ENCODE measurements at places on chromosomes 3 and 15.
A peak's percentile ranks its signal among the peaks of the same experiment; 100 is the strongest.

- no peak for DNase-seq
Measured at GRCh38 chr3:195755791-195756676, 35.3 kb downstream of the MUC20 start.

DNA sequence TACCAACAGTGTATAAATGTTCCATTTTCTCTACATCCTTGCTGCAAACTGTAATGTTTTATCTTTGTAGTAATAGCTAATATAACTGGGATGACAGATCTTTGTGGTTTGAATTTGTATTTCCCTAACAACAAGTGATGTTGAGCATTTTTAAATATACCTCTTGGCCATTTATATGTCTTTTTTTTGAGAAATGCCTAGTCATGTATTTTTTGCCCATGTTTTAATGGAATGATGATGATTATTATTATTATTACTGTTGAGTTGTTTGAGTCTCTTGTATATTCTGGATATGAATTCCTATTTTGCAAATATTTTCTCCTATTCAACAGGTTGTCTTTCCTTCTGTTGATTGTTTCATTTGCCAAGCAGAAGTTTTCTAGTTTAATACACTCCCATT is 654.9 kb downstream of the ZPLD1 start:
- DNase-seq: no peak

GRCh38 chr15:76060118-76060989 is 569 bp downstream of the TMEM266 start:
- DNase-seq: no peak

GRCh38 chr15:89836267-89837133 is 21.8 kb upstream of the ANPEP start:
- peak; percentile 63 for DNase-seq

DNA sequence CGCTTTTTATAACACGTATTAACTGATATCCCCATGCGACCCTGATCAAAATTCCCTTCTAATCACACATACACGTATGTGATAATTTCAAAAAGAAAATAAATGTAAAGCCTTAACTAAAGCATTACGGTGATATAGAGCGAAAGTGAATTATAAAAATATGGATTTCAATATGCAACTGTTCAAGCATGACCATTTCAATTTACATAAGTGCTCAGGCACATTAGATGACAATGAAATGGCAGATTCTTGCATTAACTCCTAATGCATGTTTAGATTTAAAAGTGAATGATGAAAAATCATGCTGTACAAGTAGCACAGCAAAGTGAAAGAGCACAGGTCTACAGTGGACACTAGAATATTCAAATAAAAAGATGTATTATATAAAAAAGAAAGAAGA is 140.1 kb downstream of the MYLK start:
- no peak for DNase-seq

DNA sequence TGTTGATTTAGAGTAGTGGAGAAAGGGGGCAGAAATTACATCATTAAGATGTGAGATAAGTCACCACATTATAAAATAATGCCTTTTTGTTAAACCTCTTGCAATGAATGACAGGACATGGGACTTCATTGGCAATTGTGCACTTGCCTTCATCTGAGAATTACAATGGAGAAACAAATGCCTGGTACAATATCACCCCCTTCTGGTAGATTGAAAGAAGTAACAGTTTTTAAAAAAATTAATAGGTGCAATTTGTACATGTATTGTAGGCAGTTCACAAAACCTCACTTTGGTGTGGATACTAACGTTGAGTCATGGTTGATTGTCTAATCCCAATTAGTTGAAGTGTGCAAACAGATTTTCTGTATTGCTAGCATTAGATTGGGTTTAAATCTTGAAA is 4.6 kb upstream of the P2RY14 start:
- DNase-seq: peak; percentile 46

GRCh38 chr3:18529631-18530030 is 104.5 kb upstream of the SATB1 start:
- no peak for DNase-seq

DNA sequence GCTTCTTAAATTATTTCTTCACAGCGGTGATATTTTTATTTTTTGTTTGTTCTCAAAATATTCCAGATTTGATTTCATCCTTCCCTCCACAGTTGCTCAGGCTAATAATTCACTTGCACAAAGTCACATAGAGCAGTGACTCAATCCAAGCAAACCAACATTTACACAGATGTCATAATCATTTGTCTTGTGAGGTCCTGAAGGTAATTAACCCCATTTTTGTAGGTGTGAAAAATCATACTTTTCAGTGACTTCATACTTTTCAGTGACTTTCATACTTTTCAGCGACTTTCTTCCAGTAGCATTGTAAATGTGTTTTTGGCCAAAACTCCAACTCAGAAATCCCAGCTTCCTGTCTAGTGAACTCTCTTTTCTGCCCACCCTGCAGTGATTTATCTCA is 32.1 kb downstream of the CD200 start:
- DNase-seq: peak; percentile 15

- DNase-seq: peak; percentile 31
Measured at GRCh38 chr15:64895285-64896065, 16.2 kb upstream of the ANKDD1A start.

DNA sequence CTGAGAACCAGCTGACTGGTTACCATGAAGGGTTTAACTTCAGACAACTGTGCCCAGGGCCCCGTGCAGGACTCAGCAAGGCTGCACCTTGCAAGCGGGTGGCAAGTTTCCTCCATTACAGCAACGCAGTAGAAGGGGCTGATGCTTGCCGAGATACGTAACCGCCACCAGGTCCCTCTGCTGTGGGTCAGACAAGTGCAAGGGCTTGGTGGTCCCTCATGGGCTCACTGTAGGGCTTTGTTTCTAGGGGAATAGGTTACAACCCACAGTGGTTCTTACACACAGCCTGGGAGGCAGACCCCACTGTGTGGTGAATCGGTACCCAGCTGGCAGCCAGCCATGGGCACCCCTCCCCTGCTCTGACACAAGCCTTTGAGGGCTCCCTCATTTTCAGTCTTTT is 15.5 kb upstream of the SNRPA1 start:
- DNase-seq: no peak
